Endodermal cell (in vitro differentiated cells): ENCODE measurements at places on chromosomes 3 and 15. TPM values are rescaled to one million over a fixed set of nuclear protein-coding genes. Genes with fewer than 3 reads are reported as not detected.

- peaks cover 5% of the 10 kb centered on the region for H3K4me1 ChIP-seq
- no peaks in the 10 kb centered on the region for H3K36me3 ChIP-seq
- DNase-seq = peak; percentile 71
Measured at GRCh38 chr3:167166594-167167253, 213.4 kb downstream of the ZBBX start.

GRCh38 chr3:181362378-181362777 is 349.3 kb upstream of the SOX2 start:
- H3K4me3 ChIP-seq = no peak overlapping the region
- no peaks in the 10 kb centered on the region for H3K4me1 ChIP-seq
- peaks cover 17% of the 10 kb centered on the region for H3K27me3 ChIP-seq
- no peak overlapping the region for H3K27ac ChIP-seq
- DNase-seq = no peak

DNA sequence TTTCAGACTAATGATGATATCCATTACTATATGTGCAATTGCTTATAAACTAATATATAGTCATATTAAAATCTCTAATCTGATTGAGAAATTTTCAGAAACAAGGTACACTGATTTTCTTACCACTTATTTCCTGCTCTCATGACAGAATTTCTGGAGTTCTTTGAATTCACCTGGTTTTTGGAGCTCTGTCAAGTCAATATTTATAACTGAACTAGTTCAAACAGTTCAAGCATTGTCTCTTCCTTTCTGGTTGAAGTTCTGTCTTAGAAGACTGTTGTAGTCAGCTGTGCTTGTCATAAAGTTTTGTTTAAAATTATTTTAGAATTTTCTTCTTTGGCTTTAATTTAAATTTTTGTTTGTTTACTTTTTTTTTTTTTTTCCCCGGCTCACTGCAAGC is 239.9 kb upstream of the CTDSPL start:
- no peaks in the 10 kb centered on the region for H3K27me3 ChIP-seq
- no peaks in the 10 kb centered on the region for H3K4me1 ChIP-seq
- DNase-seq = no peak
- H3K27ac ChIP-seq = no peak overlapping the region
- no peak overlapping the region for H3K4me3 ChIP-seq

DNA sequence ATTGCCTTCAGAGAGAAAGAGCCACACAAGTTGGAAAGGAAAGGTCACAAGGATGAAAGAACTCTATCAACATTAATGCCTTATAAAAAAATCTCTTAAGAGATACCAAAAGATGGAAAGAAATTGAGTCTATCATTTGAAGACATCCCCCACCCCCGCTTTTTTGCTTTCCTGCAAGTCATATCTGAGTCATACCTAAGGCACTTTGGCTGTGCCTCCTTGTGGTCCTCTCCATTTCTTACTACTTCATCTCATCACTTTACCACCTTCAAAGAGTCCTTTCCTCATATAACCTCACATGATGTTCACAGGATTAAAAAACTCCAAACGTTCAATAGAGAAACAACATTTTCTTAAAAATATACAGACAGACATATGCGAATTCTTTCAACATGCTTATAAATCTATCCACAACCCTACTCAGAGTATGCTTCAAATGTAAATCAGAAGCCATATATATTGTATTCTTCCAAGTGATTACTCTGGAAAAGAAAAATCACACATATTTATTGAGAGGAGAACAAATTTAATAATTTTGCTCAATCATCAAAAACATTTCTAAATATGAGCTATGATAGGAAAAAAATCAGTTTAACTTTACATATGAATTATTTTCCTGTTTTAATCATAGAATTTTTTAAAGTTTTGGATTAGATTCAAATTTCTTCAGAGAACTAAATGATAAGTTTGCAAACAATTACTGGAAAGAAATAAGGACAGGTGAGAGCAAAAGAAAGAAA is 1003.9 kb upstream of the CFAP20DC start:
- no peak overlapping the region for H3K4me3 ChIP-seq
- no peaks in the 10 kb centered on the region for H3K4me1 ChIP-seq
- H3K27ac ChIP-seq = no peak overlapping the region
- no peak for DNase-seq
- H3K36me3 ChIP-seq = no peaks in the 10 kb centered on the region
- H3K27me3 ChIP-seq = no peaks in the 10 kb centered on the region

DNA sequence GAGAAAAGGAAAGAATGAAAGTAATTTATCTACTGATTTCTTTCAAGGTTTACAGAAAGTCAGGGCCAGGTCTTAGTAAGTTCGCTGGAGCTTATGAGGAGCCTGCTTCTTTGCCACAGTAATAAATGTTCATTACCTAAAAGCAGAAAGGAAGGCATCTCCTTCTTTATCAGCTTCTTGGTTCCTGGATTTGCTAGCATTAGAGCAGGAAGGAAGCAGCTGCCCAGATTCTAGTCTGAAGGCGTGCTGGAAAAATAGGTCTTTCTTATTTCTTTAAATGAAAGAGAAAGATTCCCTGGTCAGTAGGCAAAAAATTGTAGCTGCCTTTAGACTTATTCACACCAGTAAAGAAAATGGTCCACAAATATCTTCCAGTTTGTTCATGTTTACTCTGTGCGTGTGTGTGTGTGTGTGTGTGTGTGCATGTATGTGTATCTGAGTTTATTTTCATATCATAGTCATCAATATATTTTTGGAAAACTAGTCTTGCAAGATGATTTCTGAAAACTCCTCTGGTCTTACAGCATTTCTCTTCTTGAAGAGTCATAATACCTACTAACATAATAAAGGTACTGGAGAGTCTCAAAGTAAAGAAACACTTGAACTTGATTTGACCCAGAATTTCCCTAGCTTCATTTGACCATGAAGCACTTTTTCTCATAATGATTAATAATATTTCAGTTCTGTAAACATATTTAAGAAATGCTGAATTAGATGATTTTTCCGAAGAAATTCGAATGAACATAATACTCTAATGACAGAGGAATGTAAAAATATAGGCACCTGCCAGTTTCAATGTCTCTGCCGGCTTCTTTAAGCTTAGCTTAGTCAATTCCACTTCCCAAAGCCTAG is 255.3 kb upstream of the ZPLD1 start:
- no peaks in the 10 kb centered on the region for H3K4me1 ChIP-seq
- no peak for DNase-seq
- H3K4me3 ChIP-seq = no peak overlapping the region

- no peak for DNase-seq
- no peak overlapping the region for H3K4me3 ChIP-seq
- no peaks in the 10 kb centered on the region for H3K36me3 ChIP-seq
- peaks cover 5% of the 10 kb centered on the region for H3K4me1 ChIP-seq
- no peaks in the 10 kb centered on the region for H3K27me3 ChIP-seq
Measured at GRCh38 chr3:59510576-59510975, 460.8 kb upstream of the CFAP20DC start.

GRCh38 chr3:150227839-150228238 is 180.3 kb upstream of the TSC22D2 start:
- peaks cover 18% of the 10 kb centered on the region for H3K27me3 ChIP-seq
- no peak overlapping the region for H3K4me3 ChIP-seq
- H3K4me1 ChIP-seq = peaks cover 13% of the 10 kb centered on the region
- no peak overlapping the region for H3K27ac ChIP-seq
- H3K36me3 ChIP-seq = no peaks in the 10 kb centered on the region

Gene LMAN1L
- total RNA-seq = not detected in 2 replicates

Gene PLA1A
- 2.4 and 2.5 TPM in 2 replicates for total RNA-seq

Gene NGLY1
- total RNA-seq = 33.8 and 40.4 TPM in 2 replicates
